ENCODE measurements at places on chromosomes 12 and 14. TPM values are rescaled to one million over a fixed set of nuclear protein-coding genes. Genes with fewer than 3 reads are reported as not detected.

DNA sequence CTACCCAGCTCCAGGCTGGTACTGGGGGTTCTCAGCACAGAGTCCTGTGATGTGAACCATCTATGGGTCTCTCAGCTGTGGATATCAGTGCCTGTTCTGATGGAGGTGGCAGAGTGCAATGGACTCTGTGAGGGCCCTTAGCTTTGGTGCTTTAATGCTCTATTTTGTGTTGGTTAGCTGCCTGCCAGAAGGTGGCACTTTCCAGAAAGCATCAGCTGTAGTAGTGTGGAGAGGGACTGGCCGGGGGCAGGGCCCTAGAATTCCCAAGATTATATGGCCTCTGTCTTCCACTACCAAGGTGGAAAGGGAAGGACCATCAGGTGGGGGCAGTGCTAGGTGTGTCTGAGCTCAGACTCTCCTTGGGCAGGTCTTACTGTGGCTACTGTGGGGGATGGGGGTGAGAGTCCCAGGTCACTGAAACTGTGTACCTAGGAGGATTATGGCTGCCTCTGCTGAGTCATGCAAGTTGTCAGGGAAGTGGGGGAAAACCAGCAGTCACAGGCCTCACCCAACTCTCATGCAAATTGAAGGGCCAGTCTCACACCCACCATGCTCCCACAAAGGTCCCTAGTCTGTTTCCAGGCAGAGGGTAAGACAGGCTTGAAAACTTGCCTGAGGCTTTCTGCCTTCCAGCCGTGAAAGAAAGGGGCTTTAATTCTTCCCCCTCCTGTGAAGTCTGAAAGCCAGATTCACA, 878.1 kb downstream of the C12orf50 start:
- DNase-seq: no peak

GRCh38 chr12:911191-911826, 38.2 kb downstream of the RAD52 start:
- DNase-seq: no peak

GRCh38 chr14:105503935-105504692, 13.1 kb downstream of the TEDC1 start:
- DNase-seq: peak; percentile 43

GRCh38 chr12:105912882-105913678, 225.7 kb downstream of the NUAK1 start:
- DNase-seq: no peak

DNA sequence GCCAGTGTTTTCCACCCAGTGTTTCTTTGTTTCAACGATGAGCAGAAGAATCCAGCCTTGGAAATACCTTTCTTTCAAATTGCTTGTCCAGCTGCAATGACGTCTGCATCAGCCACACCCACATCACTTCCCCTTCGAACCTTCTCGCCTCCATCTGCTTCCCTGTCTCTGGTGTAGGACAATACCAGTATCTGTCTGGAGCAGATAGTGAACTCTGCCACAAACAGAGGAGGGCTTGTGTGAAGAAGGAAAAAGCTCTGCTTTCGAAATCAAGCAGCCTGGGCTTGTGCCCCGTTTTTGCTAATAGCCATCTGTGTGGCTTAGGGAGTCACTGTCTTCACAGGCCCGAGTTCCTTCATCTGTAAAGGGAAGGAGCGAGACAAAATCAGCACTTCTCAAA, 415.4 kb downstream of the ZFP36L1 start:
- DNase-seq: peak; percentile 73

GRCh38 chr14:77579065-77579464, 37.4 kb downstream of the SPTLC2 start:
- DNase-seq: no peak

- no peak for DNase-seq
Observed at GRCh38 chr12:8519171-8519570, 5.9 kb downstream of the CLEC4D start.

DNA sequence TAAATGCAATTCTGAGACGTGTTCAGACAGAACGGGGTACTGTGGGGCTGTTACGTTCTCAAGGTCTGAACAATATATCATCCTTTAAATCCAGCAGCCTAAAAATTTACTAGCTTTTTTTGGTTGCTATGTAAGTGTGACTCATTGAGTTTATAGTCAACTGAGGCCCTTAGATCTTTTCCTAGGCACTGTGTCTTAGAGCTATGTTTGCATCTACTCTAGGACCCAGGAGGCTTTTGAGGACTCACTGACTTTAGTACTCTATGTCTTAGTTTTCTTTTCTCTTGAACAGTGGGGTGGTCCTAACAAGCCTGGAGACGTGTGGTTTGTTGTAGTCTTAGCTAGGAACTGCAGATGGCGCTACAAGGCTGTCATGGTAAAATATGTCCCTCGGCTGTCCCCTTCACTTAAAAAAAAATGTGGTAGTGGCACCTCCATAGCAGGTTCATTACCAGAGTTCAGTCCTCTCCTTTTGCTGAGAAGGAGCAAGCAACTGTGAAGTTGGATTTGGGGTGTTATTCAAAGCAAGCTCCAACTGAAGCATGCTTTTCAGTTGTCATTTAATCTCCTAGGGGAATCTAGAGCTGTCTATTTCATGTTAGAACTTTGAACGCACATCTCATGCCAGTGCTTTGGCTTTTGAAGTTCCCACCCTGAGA, 8.7 kb upstream of the SPATS2 start:
- no peak for DNase-seq

GRCh38 chr12:92539976-92540781, 162.6 kb upstream of the PLEKHG7 start:
- DNase-seq: peak; percentile 44

- DNase-seq: no peak
Observed at GRCh38 chr12:58588770-58589169, 331.5 kb downstream of the LRIG3 start.

DNA sequence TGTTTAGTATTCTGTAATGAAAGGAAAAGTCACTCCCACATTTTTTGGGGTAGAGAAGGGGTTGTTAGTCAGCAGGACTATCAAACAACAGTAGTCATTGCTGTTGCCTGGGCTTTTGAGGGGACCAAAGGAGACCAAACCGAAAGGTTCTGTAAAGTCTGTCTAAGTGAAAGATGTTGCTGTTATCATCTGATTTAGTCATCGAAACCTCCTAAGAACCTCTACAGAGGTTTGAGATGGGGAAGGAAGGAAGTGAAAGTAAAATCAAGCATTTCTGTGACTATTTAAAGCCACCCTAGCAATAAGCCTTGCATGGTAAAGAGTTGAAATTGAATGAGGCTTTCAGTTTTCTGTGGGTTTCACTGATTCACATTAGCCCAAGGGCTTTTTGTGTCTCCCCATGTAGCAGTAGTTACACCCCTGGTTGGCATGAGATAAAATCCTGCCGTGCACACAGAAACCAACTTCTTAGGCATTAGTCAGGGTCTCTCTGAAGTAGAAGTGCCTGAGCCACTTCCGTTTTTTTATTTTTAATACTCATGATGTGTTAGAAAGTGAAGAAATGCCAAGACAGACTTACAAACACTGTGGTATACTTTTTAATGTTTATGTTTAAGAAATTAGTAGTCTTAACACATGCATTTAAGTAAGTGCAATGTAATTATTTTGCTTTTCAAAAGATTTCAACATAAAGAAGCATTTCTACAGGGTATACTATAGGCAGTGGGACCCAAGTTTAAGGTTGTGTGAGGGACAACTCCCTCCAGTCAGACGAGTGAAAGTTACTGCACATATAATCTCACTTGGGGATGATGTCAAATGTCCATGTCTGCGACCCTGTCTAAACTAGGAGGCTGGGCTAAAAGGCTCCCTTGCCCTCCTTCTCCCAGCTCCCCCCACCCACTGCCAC, 50.4 kb downstream of the DYRK2 start:
- DNase-seq: no peak

- DNase-seq: no peak
Observed at GRCh38 chr12:103181366-103182152, 224.1 kb downstream of the ASCL1 start.

Gene C12orf54
- 0.65 TPM for total RNA-seq

Gene TSHR
- 0.30 TPM for total RNA-seq

Gene MCRS1
- 34.7 TPM for total RNA-seq

Gene MYF5
- not detected for total RNA-seq

Gene SDR9C7
- not detected for total RNA-seq

Gene OR4N5
- total RNA-seq: not detected

All from aorta (tissue), 5 donors.